ENCODE measurements at places on chromosomes 16 and 17.
A peak's percentile ranks its signal among the peaks of the same experiment; 100 is the strongest.

DNA sequence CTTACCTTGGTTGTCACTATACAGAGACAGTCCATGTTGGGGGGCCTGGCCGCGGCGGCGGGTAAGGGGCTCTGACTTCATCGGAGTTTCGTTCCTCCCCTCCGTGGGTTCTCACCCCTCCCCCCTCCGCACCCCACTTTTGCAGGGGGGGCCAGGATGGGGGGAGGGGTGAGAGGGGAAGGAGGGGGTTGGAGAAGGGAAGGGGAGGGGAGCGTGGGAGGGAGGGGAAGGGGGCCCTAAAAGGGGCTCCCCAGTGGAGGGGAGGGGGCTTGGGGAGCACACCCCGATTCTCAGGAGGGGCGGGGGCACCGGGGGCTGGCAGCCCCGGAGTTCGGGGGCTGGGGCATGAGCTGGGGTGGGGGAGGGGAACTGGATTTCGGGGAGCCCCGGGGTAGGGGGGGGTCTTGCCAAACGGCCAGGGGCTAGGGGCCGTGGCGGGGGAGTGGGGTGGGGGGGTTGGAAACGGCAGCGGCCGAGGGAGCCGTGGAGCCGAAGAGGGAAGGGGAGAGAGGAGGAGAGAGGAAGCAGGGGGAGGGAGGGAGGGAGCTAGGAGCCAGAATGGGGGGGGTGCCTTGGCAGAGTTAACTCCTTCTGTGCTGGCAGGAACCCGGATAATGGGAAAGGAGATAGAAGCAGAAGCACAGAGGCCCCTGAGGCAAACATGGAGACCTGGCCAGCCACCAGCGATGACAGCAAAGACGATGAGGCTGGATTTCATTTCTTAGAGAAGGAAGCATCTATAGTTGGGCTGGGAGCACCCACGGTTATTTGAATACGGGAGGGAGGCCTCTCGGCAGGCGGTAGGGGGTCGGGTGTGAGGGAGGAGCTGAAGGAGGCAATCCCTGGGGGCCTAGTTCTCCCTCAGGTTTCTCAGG is 2.3 kb downstream of the DLG4 start:
- no peak for DNase-seq

GRCh38 chr17:61299517-61300513 is 99.8 kb upstream of the TBX2 start:
- DNase-seq: no peak

- DNase-seq: no peak
Measured at GRCh38 chr16:82533189-82533588, 93.6 kb upstream of the CDH13 start.

DNA sequence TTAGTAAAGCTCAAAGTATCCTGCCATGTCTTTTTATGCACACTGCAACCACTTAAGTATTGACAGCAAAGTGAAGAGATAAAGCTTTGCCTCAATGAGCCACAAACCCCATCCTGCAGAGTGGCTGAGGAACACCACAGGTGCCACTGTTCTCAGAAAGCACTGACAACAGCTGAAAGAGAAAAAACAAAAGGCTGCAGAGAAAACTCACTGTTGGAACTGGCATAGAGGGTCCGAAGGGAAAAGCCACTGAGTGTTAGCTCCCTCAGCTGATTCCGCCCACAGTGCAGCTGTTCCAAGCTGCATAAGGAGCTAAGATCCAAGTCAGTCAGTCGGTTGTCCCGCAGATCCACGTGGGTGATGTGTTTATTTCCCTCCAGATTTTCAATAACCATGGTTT is 48.3 kb downstream of the PHLPP2 start:
- no peak for DNase-seq

GRCh38 chr16:9068886-9069285 is 22.6 kb upstream of the HAPSTR1 start:
- DNase-seq: no peak

- no peak for DNase-seq
Measured at GRCh38 chr16:78961464-78961863, 639.1 kb downstream of the MAF start.

GRCh38 chr17:6085812-6086211 is 15.6 kb downstream of the WSCD1 start:
- DNase-seq: no peak

GRCh38 chr17:39599004-39599664 is 8.6 kb downstream of the NEUROD2 start:
- no peak for DNase-seq

DNA sequence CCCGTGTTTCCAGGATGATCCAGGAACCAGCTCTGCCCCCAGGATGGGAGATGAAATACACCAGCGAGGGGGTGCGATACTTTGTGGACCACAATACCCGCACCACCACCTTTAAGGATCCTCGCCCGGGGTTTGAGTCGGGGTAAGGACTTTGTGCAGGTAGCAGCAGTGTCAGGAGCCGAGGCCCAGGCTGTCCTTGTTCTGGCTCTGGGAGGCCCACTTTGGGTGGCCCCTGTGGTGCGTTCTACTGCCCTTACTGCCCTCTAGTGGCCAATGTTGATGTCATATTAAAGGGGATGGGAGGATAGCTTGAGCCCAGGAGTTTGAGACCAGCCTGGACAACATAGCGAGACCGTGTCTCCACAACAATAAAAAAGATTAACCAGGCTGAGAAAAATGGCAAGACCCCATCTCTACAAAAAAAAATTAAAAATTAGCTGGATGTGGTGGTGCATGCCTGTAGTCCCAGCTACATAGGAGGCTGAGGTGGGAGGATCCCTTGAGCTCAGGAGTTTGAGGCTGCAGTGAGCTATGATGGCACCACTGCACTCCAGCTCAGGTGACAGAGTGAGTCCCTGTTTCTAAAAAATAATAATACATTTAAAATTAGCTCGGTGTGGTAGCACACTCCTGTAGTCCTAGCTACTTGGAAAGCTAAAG is 20.9 kb upstream of the CLEC18A start:
- DNase-seq: no peak

DNA sequence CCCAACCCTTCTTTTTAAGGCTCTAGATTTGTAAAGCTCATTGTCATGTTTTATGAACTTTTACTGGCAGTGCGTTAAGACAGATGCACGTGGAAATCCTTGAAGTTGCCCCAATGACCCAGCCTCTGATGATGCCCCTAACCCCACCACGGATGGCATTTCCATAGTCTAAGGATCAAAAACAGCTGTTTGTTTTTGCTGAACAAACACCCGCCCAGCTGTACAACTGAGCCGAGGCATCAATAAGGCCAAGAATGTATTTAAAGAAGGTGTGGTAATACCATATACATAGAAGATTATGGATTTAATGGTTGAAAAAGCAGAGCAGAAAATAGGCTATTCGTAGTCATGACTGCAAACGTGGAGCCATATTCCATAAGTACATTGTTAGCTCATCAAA is 83.7 kb downstream of the SALL1 start:
- DNase-seq: no peak

- no peak for DNase-seq
Measured at GRCh38 chr16:16988963-16989362, 481.8 kb downstream of the XYLT1 start.

GRCh38 chr17:16489431-16489830 is 2.6 kb downstream of the LRRC75A start:
- no peak for DNase-seq

GRCh38 chr16:53717577-53717976 is 13.6 kb downstream of the FTO start:
- DNase-seq: no peak

DNA sequence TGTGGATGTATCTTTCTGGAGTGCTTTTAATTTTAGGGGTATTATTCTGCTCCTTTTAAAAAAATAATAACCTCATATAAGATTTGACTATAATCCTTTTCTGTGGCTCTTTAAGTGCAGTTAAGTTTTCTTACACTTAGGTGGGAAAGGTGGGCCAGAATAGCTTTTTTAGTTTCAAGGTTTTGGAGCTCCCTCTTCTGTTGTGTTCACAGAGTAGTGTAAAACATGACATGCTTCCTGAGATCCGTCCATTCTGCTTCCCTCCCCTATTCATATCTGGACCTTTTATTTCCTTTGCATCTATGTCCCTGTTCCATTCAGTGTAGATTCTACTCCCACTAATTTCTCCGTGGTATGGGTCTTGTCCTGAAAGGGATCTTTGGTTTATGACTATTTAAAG is 12.8 kb downstream of the LRRC36 start:
- no peak for DNase-seq

DNA sequence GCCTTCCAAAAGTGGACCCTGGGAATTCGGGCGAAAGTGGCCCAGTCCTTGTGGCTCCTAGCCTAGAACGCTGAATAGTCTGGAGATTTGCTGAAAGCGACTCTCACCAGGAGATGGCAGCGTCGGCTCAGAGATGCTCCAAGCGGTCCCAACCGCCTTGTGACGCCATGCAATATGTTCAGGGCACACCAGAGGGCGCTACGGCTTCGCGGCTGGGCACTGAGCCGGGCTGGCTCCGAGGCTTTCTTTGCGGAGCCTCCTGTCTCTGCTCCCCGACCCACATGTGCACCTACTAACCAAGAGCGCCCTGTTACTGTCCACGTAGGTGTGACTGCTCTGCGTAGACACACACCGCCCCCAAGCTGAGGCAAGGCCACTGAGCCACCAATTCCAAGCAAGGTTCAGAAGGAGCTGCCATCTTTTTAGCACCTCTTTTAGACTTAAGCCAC is 36.9 kb downstream of the SYCE1L start:
- peak; percentile 28 for DNase-seq

GRCh38 chr16:9404811-9405210 is 313.4 kb downstream of the HAPSTR1 start:
- no peak for DNase-seq

DNA sequence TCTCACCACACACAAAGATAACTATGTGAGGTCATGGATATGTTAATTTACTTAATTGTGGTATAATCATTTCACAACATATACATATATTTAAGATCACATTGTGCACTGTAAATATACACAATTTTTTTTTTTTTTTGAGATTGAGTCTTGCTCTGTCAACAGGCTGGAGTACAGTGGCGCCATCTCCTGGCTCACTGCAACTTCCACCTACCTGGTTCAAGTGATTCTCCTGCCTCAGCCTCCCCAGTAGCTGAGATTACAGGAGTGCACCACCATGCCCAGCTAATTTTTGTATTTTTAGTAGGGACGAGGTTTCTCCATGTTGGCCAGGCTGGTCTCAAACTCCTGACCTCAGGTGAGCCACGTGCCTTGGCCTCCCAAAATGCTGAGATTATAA is 11.5 kb upstream of the PRSS54 start:
- DNase-seq: no peak

GRCh38 chr16:1297018-1297696 is 12.3 kb upstream of the UBE2I start:
- no peak for DNase-seq

DNA sequence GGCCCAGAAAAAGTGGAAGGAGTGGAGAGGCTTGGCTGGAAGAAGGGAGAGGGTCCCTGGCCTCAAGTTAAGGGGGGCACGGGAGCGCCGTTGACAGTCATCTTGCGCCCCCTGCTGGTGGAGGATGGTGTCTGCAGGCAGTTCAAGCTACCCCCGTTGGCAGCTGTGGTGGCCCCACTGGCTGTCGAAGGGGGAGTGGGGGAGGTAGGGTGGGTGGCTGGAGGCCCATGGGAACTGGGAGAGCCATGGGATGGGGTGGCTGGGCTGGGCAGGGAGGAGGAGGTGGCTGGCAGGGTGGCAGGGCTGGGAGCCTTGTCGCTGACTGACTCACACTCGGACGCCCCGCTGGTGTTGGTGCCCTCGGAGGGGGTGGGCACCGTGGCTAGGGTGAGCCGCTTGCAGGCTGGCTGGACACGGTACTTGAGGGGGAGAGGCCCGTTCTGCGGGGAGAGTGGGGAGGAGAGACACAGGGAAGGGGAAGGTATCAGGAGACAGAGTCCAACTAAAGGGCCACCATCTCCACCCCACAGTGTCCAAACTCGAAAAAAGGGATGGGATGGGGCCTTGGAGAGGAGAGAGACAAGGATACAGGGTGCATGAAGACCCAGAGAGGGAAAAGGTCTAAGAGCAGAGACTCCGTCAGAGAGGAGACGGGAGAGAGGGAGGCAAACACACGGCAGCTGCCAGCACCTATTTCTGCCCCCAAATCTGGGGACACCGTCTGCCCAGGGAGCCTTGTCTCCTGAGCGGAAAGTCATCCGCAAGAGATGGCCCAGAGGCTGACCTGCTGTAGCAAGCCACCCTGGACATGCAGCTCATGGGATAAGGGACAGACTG is 5.2 kb downstream of the CISD3 start:
- DNase-seq: no peak
